HCEC 1CT (cell line): ENCODE measurements at places on chromosomes 11 and 22.

- DNase-seq: no peak
Observed at GRCh38 chr11:129018991-129019390, 76.3 kb upstream of the TP53AIP1 start.

DNA sequence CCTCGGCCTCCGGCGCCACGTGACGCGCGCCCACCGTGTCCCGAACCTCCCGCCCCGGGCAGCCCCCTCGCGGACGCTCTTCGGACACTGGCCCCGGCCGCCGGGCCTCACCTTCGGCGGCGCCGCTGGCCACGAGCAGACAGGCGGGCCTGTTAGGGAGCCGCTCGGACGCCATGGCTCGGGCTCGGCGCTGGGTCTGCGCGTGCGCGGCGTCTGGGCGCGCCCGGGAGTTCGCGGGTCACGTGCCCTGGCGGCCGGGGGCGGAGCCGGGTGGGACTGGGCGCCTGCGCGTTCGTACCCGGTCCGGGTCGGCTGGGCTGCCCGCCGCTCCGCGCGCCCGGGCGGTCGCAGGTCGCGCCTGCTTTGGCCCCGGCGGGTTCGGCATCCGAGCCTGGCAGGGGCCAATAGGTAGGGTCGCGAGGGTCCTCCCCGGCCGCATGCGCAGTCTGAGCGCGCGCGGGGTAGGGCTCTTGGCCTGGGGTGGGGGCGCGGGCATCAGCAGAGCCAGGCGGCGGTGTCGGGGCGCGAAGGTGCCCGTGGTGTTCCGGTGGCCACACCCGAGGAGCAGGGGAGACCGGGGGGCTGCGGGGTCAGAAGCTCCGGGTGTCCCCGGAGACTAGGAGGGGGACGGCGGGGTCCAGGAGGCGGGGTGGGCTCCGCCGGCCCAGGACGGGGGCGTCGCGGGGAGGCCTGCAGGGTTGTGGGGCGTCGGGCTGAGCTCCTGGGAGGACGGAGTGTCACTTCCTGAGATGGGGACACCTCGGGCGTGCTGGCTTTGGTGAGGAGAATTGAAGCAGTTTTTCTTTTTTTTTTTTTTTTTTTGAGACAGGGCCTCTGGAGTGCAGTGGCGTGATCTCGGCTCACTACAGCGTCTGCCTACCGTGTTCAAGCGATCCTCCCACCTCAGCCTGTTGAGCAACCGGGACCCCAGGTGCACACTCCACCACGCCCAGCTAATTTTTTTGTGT is at the start of gene GATD1:
Gene GATD1, minus strand, starts transcription at position 200 of the 968 bp plus-strand sequence. Its CDS starts 25 bp downstream, at position 175.
- peak; percentile 81 for DNase-seq

DNA sequence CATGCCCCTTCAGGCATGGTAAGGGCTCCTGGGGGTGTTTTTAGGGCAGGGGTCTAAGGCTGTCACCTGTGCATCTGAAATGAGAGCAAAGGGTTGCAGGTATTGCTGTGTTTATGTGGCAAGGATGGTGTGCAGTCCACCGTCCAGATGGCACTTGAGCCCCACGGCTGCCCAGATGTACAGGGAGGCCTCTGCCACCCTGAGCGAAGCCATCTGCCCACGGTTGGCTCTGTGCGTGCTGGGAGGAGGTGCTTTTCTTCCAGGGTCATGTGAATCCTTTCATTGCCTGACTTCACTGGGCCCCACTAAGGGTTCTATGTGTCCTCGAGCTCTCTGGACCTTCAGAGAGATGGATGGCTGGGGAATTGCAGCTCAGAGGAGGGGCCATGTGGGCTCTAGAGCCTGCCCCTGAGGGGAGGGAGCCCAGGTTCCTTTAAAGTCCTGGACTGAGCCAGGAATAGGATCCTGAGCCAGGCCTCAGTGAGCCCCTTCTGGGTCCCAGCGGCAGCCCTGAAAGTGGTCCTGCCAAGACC is 89.9 kb downstream of the CTTN start:
- DNase-seq: no peak

DNA sequence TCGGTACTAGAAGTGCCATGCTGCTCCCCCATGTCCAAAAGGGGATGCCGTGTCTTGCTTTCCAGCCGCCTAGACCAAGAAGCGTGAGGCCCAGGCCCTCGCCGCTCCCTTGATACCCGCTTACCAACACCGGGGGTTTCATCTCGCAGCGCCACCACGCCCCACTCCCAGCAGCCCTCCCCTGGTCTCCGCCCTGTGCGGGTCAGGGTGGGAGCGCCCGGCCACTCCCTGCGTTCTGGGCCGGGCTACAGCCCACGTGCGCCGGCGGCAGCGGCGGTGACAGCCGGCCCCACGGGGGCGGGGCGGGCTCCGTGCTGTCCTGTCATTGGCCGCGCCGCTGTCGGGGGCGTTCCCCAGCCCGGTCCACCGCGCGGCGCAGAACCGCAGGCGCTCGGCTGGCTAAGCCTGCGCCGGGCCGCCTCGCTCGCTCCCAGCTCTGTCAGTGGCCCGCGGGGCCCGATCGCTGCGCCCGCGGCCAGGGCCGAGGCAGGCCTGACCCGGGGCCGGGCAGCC is at the start of gene MICAL2:
Gene MICAL2, plus strand, starts transcription at position 390 of the 513 bp plus-strand sequence. CDS start 51,566 bp downstream, outside the sequence.
- peak; percentile 91 for DNase-seq

DNA sequence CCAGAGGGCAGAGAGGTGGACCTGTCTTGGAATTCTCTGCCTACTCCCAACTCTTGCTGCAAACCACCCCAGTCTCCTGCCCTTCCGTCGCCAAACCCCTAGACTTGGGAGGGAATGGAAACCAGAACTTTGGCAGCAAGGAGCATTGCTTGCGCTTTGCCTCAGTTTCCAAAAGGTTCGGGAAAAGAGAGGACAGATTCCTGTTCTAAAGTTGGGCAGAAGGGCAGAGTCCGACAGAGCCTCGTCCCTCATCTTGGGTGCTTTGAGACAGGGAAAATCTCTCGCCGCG is 396 bp upstream of the ROBO3 start:
- DNase-seq: no peak

GRCh38 chr11:8332196-8332595 is 68.5 kb upstream of the LMO1 start:
- DNase-seq: no peak
